GM10248 (cell line): ENCODE measurements at places on chromosomes 11 and 22.
A peak's percentile ranks its signal among the peaks of the same experiment; 100 is the strongest.

GRCh38 chr11:34063061-34063795 lies 11.7 kb downstream of the CAPRIN1 start:
- no peak for DNase-seq

DNA sequence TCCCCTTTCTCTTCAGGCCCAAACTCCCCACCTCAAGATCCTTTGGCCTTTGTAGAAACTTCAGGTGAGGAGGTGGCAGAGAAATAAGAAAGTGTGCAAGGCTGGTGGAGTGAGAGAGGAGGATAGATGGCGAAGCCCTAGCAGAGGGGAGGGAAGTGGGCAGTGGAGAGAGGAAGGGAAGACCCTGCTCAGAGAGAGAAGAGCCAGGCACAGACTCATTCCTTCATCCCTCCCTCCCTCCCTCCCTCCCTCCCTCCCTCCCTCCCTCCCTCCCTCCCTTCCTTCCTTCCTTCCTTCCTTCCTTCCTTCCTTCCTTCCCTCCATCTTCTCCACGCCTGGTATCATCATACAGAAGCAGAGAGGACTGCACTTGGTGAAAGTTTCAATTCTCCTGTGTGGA lies 21.0 kb downstream of the RTN4RL2 start:
- no peak for DNase-seq

DNA sequence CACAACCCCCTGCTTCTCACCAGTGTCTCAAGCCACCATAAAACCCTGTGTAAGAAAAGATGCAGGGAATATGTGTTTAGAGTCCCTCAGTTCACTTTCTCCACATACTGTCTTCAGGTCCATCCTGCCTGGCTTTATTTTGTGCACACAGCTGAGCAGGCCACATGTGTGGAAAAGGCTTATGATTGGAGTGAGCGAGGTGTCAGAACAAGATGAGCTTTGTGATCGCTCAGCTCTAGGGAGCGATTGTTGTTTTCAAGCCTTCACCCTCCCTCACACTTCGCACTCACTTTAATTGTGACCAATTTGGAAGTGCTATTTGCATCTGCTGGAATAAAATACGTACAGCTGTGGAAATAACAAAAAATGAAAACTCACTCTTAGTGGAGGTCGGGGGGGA lies 931.1 kb upstream of the TENM4 start:
- DNase-seq, result no peak

DNA sequence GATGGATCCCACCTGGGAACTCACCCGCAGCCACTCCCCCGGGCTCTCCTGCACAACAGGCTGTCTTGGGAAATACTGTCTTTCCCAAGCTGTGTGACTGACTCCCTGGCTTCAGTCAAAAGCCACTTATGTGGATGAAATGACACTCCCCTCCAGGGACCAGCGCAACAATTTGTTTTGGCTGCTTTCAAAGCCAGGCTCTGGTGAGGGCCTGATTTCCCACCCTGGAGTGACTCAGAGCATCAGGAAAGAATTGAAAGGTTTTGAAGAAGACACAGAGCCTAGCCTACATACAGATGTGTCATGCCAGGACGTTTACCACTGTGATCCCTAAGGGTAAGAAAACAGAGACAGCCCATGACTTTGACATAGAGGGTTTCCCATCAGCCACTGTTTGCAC lies 550.5 kb downstream of the MIAT start:
- no peak for DNase-seq

DNA sequence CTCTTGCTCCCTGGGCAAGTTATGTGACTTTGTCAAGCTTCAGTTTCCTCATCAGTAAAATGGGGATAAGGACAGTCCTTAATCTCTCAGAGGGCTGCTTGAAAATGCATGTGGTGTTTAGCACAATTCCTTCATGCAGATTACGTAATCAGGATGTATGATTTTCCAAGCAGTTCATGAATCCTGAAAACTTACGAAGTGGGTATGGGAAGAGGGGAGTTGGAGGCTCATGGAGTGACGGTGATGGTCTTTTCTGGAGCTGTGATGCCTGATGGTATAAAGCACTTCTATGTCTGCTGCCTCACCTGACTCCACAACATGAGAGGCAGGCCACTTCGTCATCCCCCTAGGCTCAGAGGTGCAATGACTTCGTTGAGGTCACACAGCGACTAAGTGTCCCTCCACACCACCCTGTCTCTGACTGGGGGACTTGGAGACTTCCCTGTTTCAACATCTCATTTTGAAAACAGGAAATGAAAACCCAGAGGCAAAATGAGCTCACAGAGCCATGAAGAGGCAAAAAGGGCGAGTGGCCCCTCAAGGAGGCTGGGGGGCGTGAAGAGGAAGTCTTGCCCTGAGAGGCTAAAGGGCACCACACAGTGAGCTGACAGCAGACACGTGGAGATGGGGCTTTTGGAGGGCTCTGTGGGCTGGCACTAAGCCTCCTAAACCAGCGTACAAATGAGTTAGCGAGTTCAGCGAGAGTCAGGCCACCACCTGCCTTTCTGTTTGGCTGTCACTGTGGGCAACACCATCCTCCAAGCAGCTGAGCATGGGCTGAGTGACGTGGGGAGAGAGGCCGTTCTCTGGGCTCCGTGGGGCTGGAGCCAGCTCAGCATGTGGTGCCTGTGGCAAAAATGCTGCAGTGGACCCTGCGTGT lies 10.1 kb downstream of the MCM5 start:
- DNase-seq, result peak; percentile 86

- no peak for DNase-seq
Measured at GRCh38 chr22:26743149-26743548, 85.8 kb downstream of the MIAT start.

GRCh38 chr11:123055191-123055901 lies 6.6 kb downstream of the HSPA8 start:
- no peak for DNase-seq

GRCh38 chr11:18490736-18491485 lies 35.3 kb downstream of the LDHAL6A start:
- no peak for DNase-seq

DNA sequence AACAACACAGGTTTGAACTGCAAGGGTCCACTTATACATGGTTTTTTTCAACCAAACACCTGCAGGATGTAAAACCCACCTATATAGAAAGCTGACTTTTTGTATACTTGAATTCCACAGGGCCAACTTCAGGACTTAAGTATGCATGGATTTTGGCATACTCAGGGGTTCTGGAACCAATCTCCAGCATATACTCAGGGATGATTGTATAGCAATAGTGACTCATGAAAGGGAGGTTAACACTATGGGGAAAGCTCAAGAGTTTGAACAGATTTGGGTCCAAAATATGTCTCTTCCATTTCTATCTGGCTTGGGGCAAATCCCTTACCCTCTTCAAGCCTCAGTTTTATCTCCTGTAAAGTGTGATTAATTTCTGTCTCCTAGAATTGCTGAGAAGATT lies 94.9 kb downstream of the MICAL2 start:
- DNase-seq, result no peak

GRCh38 chr11:795634-796564 lies 2.2 kb downstream of the SLC25A22 start:
- peak; percentile 93 for DNase-seq

- no peak for DNase-seq
Measured at GRCh38 chr22:16387088-16387487, 205.5 kb downstream of the CCT8L2 start.

DNA sequence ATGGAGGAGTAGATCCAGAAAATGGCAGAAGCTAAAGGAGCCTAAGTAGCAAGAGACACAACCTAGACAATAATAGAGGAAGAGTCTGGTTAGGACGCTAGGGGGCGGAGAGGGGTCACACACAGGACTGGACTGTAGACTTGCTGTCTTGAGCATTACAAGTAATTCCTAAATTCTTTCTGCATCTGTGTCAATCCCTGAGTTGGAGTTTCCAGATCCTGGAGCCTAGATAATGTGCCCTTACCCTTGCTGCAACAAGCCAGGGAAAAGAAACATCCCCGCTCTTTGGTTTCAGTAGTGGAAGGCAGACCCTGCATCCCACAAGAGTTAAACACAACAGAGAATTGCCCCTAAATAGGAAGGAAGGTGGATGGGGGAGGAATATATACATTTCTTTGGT lies 14.9 kb upstream of the CCDC73 start:
- DNase-seq, result peak; percentile 74

DNA sequence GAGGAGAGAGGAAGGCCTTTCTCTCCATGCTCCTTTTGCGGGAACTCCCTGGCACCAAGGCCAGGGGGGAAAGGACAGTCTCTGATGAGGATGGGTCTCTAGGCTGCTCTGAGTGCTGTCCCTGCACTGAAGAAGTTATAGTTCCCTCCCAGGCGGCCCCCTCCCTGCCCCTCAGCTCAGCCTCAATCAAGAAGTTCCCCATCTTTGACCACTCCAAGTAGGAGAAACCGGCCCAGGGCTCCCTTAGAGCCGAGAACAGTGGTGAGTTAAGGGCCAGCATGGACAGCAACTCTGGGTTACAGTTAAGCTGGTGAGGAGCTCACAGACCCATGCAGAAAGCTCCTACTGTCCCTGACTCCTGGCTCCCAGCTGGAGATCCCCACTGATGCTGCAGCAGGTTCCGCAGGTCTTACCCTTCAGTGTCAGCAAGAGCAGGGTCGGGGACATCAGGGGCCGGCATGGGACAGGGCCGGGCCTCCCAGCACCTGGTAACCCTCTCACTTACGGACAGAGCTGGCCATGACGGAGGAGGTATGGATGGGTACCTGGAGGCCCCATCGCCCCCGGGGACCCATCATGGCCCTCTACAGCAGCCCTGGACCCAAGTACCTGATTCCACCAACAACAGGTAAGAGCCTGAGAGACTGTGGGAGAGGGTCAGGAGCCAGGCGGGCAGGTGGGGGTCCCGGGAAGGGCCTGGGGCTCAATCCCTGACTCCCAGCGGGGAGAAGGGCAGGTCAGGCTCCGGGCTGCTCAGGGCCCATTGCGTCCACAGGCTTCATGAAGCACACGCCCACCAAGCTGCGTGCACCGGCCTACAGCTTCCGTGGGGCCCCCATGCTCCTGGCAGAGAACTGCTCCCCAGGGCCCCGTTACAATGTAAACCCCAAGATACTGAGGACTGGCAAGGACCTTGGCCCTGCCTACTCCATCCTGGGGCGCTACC lies 4.2 kb downstream of the SCGB1C1 start:
- DNase-seq, result no peak

GRCh38 chr22:28931844-28932567 lies 48.6 kb downstream of the ZNRF3 start:
- DNase-seq, result no peak

- DNase-seq, result no peak
Measured at GRCh38 chr22:37664249-37665101, 6.0 kb downstream of the PDXP start.

DNA sequence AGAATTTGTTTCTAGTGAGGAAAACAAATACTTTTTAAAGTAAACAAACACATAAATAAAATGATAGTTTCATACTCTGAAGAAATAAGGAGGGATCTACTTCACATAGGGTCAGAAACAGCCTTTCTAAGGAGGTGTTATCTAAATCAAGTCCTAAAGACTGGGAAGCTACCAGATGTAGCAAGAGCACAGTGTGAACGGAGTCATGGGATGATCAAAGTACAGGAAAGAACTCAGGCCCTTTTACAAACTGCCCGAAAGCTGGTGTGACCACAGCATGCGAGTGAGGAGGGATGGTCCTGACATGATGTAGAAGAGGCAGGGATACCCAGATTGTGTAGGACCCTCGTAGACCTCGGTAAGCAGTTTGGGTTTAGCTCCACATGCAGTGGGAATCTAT lies 102.8 kb downstream of the ARHGAP32 start:
- no peak for DNase-seq

- DNase-seq, result no peak
Measured at GRCh38 chr22:11627798-11628650, 3900.0 kb upstream of the OR11H1 start.

DNA sequence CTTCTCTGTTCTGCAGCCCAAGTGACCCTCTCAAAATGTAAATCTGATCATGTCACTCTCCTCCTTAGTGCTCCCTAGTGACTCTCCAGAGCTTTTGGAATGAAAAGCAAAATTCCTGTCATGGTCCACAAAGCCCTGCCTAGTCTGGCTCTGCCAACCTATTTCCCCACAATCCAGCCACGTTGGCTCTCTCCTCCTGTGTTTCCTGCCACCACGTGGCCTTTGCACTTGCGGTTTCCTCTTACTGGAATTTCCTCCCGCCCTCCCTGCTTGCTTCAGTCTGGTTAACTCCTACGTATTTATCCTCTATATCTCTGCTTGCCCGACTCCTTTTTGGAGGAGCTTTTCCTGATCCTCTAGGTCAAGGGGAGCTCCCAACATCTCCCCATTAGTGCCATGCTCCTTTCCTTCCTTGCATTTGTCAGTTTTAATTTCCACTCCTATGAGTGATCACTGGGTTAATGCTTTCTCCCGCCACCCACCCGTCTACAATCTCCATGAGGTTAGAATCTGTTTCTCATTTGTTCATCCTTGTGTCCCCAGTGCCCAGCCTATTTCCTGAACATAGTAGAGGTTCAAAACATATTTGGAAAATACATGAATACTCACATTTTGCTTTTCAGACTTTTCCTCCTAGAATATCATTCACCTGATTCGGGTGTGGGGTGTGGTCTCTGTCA lies 11.5 kb downstream of the NNMT start:
- no peak for DNase-seq

- no peak for DNase-seq
Measured at GRCh38 chr11:90717522-90717921, 494.7 kb upstream of the CHORDC1 start.

DNA sequence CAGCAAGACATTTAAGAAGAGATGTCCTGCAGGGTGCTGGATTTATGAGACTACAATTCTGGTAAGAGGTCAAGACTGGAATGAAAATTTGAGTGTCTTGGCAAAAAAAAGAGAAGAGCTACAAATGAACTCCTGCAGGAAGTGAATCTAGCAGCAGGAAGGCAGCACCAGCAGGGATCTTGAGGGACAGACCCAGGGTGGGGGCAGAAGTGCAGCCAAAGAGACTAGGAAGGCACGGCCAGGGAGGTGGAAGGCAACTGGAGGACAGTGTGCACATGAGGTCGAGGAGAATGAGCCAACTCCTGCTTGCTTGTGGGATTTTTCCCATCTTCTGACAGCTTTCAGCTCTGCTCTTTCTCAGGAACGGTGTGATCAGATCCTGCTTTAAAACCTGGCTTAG lies 263.2 kb downstream of the BUD13 start:
- DNase-seq, result no peak

- no peak for DNase-seq
Measured at GRCh38 chr22:49691256-49691655, 136.4 kb downstream of the BRD1 start.

DNA sequence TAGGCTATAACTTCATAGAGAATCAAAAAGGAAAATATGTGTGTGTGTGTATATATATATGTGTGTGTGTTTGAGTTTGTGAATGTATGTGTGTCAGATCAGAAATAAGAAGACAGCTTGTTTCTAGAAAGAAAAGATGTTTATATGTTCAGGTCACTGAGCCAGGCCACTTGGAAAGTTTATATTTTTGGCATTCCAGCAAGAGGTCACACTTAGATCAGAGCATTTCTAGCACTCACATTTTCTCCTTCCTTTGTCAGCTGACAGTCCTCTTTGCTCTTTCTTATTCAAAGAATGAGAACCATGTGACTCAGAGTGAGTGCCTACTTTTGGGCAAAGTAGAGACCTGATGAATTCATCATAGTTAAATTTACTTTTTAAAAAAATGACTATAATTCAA lies 22.9 kb downstream of the RAB38 start:
- DNase-seq, result no peak
